CD14-positive monocyte (primary cell): ENCODE measurements at places on chromosomes 16 and 17.

- DNase-seq, result no peak
Observed at GRCh38 chr17:38447502-38448085, 19.3 kb downstream of the ARHGAP23 start.

DNA sequence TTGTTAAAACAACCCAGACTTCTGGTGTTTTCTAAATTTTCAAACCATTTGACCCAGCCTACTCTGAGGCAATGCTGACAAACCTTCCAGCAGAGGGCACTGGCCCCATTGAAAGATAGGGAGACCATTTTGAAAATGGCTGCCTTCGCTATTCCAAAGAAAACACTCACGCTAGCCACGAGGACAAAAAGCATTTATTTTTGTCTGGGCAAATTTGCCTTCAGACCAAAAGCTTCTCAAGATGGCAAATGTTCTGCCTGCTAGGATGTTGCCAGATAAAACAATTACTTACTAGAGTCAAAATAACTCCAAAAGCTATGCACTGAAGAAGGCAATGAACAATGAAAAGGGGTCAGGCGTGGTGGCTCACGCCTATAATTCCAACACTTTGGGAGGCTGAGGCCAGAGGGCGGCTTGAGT lies 296.7 kb upstream of the IRX5 start:
- DNase-seq, result no peak

- DNase-seq, result no peak
Observed at GRCh38 chr16:66510298-66510697, 39.6 kb downstream of the TK2 start.

DNA sequence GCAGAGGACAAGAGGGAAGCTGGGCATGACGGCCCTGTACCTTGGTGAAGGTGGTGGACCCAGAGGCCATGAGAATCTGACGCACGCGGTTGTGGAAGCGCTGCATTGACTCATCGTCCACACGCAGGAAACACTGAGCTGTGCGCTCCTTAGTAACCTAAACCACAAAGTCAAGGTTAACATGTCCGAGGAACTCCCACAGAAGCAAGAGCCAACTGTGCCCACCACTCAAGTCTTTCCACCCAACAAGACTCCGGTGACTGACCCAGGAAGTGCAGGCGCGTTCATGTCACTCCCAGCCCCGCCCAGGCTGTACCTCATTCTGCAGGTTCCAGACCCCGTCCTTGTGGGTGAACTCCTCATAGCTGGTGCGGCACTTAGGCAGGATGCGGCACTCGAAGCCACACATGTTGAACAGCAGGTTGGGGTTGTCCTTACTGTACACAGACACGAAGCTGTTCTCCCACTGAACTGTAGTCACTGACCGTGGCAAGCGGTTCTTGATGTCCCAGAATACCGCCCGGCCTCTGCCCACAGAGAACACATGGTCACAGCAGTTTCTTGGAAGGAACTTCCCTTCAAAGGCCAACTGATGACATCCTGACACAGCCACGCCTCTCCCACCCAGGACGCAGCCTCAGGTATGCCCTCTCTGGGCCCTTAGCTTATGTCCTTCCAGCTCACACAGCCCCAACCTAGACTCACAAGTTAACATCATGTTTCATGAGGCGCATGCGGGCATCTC lies 11.5 kb downstream of the PRPF8 start:
- no peak for DNase-seq

- DNase-seq, result no peak
Observed at GRCh38 chr16:46918905-46919792, 35.0 kb downstream of the GPT2 start.

DNA sequence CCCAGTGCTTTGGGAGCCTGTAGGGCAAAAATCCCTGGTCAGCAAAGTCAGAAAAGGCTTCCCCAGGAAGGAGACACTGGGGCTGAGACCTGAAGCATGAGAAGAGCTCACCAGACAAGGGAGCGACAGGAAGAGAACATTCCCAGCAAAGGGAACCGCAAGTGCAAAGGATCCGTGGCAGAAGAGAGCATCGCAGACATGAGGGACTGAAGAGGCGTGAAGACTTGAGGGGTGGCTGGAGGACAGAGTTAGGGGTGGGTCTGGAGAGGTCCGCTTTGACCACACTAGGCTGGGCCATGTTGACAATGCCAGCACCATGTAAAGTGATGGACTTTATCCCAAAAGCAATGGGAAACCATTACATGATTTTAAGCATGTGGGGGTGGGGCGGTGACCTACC lies 128.1 kb upstream of the IRX3 start:
- DNase-seq, result no peak

DNA sequence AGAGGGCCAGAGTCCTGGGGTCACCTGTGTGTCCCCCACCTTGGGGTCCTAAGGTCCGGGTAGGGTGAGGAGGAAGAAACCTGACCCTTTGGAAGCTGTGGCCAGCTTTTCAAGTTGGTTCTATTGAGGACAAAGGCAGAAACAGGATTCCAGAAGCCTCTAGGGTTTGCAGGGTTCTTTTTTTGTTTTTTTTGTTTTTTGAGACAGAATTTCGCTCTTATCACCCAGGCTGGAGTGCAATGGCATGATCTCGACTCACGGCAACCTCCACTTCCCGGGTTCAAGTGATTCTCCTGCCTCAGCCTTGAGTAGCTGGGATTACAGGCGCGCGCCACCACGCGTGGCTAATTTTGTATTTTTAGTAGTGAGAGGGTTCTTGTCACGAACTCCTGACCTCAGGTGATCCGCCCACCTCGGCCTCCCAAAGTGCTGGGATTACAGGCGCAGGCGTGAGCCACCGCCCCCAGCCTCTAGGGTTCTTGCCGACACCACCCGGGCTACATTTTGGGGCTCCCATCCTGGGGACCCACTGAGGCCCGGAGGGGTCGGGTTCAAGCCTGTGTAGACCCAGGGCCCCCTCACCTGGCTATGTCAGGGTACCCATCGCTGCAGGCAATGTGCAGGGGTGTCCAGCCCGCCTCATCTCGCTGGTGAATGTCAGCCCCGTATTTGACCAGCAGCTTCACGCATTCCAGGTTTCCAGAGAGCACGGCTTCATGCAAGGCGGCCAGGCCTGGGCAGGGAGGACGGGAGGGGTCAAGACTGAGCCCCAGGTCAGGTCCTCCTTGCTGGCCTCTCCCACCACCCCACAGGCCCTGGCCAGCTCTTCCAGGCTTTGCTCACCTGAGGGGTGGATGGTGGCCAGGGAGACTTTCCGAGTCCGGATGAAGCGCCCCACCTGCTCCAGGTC lies 674 bp downstream of the PPP1R27 start:
- DNase-seq, result no peak

DNA sequence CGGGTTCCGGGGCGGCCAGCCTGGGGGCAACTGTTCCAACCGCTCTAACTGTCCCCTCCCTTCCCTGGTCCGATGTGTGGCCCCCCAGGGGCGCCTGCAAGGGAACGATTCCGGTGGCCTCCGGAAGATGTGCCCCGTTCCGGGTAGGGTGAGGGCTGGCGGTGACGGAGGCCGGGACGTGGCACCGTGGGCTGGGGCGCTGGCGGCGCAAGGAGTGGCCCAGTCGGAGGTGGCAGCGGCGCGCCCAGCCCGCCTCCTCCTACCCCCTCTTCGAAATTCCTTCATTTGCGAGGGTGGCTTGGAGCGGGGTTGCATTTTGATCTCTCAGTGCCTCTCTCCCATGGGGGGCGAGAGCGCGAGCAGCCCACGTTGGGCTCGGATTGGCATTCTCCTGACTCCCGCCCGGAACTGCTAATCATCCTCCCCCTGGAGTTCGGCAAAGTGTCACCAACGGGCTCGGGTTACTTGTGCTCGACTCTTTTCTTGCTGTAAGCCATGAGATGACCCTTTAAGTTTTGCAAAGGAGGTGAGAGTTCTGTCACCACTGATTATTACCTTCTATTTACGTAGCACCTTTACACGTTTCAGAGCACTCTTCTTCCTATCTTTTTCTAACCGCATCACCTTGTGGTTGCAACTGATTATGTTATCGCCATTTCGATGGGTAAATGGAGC lies 622 bp downstream of the NDEL1 start:
- peak; percentile 23 for DNase-seq

- DNase-seq, result no peak
Observed at GRCh38 chr16:24955975-24956731, 59.0 kb downstream of the ARHGAP17 start.

GRCh38 chr17:80586846-80587228 lies 42.2 kb downstream of the RPTOR start:
- no peak for DNase-seq

- no peak for DNase-seq
Observed at GRCh38 chr17:19308398-19308797, 54.1 kb downstream of the B9D1 start.

DNA sequence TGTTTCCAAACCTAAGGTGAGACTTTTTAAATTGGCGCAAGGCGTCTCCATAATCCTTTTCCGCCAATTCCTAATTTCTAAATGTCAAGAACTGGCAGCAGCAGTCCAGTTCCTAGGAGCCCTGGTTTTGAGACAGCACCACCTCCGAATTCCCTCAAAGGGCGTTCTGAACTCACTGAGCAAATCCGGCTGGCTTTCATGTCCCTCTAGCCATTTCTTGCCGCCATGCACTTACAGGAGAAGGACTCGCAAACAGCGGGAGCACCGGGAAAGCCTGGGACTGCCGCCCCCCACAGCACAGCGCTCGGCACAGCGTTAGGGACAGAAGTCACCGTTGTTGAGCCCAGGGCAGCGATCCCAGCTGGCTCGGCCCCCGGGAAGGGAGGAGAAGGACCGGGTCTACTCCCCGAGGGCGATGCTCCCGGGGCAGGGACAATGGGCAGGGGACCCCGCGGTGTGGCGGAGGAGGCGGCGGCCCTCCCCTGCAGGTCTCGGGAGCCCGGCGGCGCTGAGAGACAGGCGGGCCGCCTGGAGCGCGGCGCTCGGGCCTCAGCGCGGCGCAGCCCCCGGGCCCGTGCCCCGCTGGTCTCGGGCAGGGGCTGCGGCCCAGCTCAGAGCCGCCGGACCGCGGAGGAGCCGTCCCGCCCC lies 545 bp downstream of the ARHGAP17 start:
- peak; percentile 17 for DNase-seq

DNA sequence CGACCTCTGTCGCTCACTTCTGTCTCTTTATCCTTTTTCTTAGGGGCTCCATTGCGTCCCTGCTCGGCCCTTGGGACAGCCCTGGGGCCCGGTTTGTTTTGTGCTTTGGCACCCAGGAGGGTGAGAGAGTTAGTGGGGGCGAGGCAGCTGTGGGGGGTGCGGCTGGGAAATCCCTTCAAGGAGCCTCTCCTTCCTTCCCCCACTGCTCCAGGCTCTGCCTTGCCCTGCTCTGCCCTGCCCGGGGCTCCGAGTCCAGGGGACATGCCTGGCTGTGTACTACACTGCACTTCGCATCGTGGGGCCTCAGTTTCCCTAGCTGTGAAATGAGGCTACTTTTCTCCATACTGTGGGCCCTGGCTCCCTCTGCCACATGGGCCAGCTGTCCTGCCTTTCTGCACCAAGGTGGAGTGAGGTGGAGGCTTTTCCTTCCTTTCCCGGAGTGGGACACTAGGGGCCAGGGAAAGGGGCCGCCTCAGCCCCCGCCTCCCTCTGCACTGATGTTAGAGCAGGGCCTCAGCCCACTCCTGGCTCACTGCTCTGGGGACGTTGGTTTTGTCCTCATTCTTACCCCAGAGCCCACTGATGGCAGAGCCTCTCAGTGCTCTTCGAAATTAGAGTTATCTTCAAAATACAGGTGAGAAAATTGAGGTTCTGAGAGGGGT lies 980 bp downstream of the LLGL1 start:
- DNase-seq, result no peak

GRCh38 chr16:66751303-66751991 lies at the start of gene DYNC1LI2:
Gene DYNC1LI2, minus strand, starts transcription at chr16:66751609. Its CDS starts 18 bp downstream, at chr16:66751591.
- peak; percentile 70 for DNase-seq

GRCh38 chr17:65062171-65062915 lies 5.8 kb upstream of the GNA13 start:
- no peak for DNase-seq

GRCh38 chr17:50184611-50185398 lies 16.6 kb downstream of the COL1A1 start:
- DNase-seq, result peak; percentile 60

- no peak for DNase-seq
Observed at GRCh38 chr17:5506307-5506706, 19.9 kb downstream of the MIS12 start.

DNA sequence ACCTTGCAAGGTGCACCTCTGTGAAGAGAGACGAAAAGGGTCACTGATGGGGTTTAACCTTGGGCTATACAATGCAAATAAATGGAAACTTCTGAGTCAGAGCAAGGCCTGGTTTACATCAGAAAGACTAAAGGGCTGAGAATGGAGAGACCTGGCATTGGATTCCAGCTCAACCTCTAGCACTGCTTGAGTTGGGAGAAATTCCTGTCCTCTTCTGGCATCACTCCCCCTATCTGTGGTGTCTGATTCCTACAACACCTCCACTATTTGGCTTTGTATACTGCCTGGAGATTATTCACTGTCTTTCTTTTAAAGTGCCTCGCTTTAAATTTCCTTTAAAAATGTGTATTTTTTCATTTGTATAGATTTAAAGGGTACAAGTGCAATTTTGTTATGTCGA lies 68.8 kb downstream of the GPR139 start:
- no peak for DNase-seq

DNA sequence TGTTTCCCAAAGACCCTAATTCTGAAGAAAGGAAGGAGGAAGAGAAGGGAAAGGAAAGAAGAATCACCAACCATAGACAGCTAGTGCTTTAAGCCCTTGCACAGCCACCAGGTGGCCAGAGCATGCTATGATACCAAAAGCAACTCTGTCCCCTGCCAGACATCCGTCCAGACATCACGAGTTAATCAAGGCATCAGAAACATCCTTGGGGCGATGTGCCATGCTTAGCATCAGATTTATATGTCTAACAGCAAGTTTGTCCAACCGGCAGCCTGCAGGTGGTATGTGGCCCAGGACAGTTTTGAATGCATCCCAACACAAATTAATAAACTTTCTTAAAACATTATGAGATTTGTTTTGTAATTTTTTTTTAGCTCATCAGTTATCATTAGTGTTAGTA lies 2.9 kb upstream of the CRYBA1 start:
- DNase-seq, result no peak

DNA sequence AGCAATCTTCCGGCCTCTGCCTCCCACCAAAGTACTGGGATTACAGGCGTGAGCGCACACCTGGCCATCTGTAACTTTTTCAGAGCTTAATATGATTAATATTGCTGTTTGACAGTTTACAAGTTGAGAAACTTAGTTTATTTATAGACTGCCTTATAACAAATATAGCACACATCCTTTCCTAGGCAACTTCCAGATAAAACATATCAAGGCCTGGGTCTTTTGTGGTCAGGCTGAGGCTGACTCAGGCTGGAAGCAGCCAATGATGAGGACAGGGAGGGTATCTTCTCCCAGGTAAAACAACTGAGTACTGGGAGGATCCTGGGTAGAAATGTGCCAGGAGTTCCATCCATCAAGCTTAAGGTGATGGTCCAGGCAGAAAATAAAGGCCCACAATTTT lies 16.2 kb downstream of the LUC7L start:
- DNase-seq, result no peak
